CD14-positive monocyte (primary cell): ENCODE measurements at places on chromosomes 6 and 20. TPM values are rescaled to one million over a fixed set of nuclear protein-coding genes. Genes with fewer than 3 reads are reported as not detected.

DNA sequence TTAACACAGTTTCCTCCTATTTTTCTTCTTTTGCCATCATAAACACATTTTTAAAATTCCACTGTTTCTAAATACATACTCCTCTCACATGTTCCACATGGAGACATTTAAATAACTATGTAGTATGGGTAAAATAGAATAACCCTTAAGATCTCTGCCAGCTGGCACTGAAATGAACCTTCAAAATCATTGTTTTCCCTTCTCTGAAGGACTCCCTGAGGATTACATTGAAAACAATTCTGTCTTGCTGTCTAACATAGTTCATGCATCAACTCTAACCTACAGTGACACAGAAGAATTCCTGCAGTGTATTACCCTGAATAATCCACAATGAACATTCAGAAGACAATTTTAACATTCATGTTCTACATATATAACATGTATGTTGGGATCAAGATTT lies 1361.8 kb upstream of the CITED2 start:
- no peak for DNase-seq
- H3K4me3 ChIP-seq, result no peak overlapping the region
- H3K27ac ChIP-seq, result no peak overlapping the region

- H3K4me1 ChIP-seq, result peaks cover 12% of the 10 kb centered on the region
- H3K36me3 ChIP-seq, result no peaks in the 10 kb centered on the region
- H3K4me3 ChIP-seq, result no peak overlapping the region
- H3K27ac ChIP-seq, result no peak overlapping the region
Observed at GRCh38 chr6:167146135-167146534, 11.6 kb downstream of the GPR31 start.

DNA sequence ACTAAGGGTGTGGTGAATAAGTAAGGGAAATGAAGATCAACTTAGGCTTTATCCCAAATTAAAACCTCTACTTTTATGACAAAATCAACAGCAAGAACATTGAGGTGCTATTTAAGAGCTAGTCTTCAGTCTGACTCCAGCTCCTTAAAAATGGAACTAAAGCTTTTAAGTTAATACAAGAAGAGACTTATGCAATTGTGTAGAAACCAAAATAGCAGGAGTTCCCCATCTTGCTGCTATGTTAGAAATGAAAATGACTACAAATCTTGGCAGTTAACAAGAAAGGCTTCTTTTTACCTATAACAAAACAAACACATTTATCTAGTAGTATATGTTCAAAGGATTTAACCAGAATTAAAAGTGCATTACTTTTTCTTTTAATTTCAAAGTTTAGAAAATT lies 25.7 kb downstream of the HMGN3 start:
- H3K27me3 ChIP-seq, result no peaks in the 10 kb centered on the region
- H3K4me1 ChIP-seq, result peaks cover 6% of the 10 kb centered on the region
- peak overlapping the region; percentile 67 for H3K27ac ChIP-seq
- peak; percentile 28 for DNase-seq
- peaks cover 36% of the 10 kb centered on the region for H3K36me3 ChIP-seq

Gene RPS21
- 799 TPM for polyA plus RNA-seq

DNA sequence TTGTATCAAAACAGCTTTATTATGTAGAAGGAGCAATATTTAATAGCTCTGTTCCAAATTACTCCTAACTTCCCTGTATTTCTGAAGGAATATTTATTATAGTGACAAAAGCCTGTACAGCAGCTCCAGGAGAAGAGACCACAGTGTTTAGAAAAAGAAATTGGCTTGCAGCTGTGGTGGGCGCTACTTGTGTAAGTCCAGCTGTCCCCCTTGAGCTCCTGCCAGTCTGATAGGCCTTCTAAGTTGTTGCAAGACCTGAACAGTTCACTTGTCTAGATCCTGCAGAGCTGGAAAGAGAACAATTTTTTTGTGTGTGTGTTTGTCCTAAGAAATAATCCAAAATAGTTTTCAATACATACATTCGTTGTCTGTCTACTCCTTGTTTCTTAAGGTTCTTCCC lies 86.6 kb downstream of the JARID2 start:
- no peak for DNase-seq
- H3K4me3 ChIP-seq, result no peak overlapping the region
- H3K27ac ChIP-seq, result no peak overlapping the region
- H3K36me3 ChIP-seq, result peaks cover 11% of the 10 kb centered on the region

Gene RSPH9
- 0.52 TPM for polyA plus RNA-seq

DNA sequence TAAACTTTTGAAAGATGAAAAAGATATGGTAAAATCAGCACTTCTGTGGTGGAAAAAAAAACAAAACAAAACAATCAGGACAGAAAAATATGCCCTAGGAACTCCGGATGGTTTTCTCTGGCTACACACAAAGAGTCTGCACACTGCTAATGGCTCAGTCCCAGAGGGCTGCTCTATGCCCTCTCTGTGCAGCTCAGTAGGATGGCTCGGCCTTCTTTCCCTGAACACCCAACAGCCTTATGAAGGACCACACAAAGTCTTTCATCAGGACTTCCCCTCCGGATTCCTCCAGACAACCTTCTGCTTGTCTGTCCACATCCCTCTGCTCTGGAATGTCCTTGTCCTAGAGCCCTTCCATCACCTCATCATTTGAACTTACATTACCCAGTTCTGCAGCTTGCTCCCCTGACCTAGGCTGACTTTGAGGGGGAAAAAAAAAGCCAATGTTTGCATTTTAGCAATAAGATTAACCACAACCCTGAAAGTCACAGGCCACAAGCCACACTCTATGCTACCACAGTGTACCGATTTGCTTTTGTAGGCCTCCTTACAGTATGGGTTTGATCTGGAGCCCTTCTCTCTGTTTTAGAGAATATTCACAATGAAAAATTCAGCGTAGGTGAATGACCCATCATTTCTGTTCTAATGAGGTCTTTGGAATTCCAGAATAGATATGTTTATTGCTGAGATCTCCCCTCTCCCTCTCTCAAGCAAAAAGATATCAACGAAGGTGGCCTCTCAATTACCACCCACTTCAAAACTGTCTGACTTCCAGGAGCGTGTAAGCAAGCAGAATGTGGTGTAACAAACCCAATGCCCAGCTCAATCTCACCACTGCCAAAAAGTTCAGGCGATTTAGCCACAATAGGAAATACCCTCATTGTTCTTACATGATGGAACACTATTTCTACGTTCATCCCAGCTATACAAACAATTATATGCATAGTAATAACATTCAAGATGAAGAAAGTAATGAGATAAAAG lies 164.0 kb downstream of the GMDS start:
- no peak overlapping the region for H3K27ac ChIP-seq
- H3K36me3 ChIP-seq, result no peaks in the 10 kb centered on the region
- no peaks in the 10 kb centered on the region for H3K4me1 ChIP-seq
- no peak for DNase-seq
- H3K27me3 ChIP-seq, result no peaks in the 10 kb centered on the region

GRCh38 chr20:208942-209566 lies 18.0 kb upstream of the DEFB129 start:
- no peaks in the 10 kb centered on the region for H3K4me1 ChIP-seq
- H3K27ac ChIP-seq, result no peak overlapping the region
- H3K36me3 ChIP-seq, result no peaks in the 10 kb centered on the region
- peak; percentile 56 for DNase-seq
- H3K27me3 ChIP-seq, result no peaks in the 10 kb centered on the region
- no peak overlapping the region for H3K4me3 ChIP-seq

Gene ARMC12
- polyA plus RNA-seq, result not detected

- no peak for DNase-seq
- H3K4me3 ChIP-seq, result no peak overlapping the region
- H3K36me3 ChIP-seq, result no peaks in the 10 kb centered on the region
- no peak overlapping the region for H3K27ac ChIP-seq
Observed at GRCh38 chr6:128570680-128571063, 50.3 kb upstream of the PTPRK start.

- no peak overlapping the region for H3K27ac ChIP-seq
- no peaks in the 10 kb centered on the region for H3K27me3 ChIP-seq
- no peak for DNase-seq
- no peaks in the 10 kb centered on the region for H3K4me1 ChIP-seq
Observed at GRCh38 chr20:20549267-20549612, 163.2 kb downstream of the RALGAPA2 start.

Gene ERVFRD-1
- not detected in 2 replicates for polyA plus RNA-seq

DNA sequence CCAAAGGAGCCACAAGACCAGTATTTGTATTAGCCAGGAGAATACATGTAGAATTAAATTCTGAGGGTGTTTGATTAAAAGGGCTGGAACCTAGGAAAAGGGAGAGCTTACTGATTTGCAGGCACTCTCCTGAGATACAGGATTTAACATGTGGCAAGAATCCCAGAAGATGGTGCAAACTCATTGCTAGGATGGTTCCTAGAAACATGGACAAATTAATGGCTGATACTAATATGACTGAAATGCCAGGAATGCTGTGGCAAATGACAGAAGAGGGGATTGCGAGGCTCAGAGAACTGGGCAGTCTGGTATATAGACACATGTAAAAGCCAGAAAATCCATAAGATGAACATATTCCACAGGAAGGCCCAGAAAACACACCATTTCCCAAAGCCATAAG lies 118.1 kb downstream of the RWDD2A start:
- no peaks in the 10 kb centered on the region for H3K36me3 ChIP-seq
- H3K27ac ChIP-seq, result no peak overlapping the region
- H3K4me1 ChIP-seq, result no peaks in the 10 kb centered on the region
- H3K4me3 ChIP-seq, result no peak overlapping the region
- H3K27me3 ChIP-seq, result no peaks in the 10 kb centered on the region

- H3K4me3 ChIP-seq, result no peak overlapping the region
- DNase-seq, result no peak
- no peak overlapping the region for H3K27ac ChIP-seq
- no peaks in the 10 kb centered on the region for H3K4me1 ChIP-seq
- no peaks in the 10 kb centered on the region for H3K27me3 ChIP-seq
Observed at GRCh38 chr6:106037060-106037459, 49.1 kb upstream of the PRDM1 start.

- no peak overlapping the region for H3K27ac ChIP-seq
- H3K36me3 ChIP-seq, result no peaks in the 10 kb centered on the region
- DNase-seq, result no peak
- H3K27me3 ChIP-seq, result no peaks in the 10 kb centered on the region
- H3K4me1 ChIP-seq, result no peaks in the 10 kb centered on the region
Observed at GRCh38 chr6:56787209-56787608, 144.5 kb upstream of the DST start.

- no peak for DNase-seq
- no peak overlapping the region for H3K4me3 ChIP-seq
- peaks cover 64% of the 10 kb centered on the region for H3K36me3 ChIP-seq
- peak overlapping the region; percentile 36 for H3K27ac ChIP-seq
- H3K27me3 ChIP-seq, result no peaks in the 10 kb centered on the region
- H3K4me1 ChIP-seq, result peaks cover 17% of the 10 kb centered on the region
Observed at GRCh38 chr20:17616480-17617211, 46.8 kb downstream of the DSTN start.

Gene IL17F
- polyA plus RNA-seq, result not detected in 2 replicates

GRCh38 chr6:77425671-77426070 lies 37.6 kb downstream of the HTR1B start:
- no peaks in the 10 kb centered on the region for H3K4me1 ChIP-seq
- H3K36me3 ChIP-seq, result no peaks in the 10 kb centered on the region
- DNase-seq, result no peak
- H3K4me3 ChIP-seq, result no peak overlapping the region
- no peaks in the 10 kb centered on the region for H3K27me3 ChIP-seq

Gene CPNE5
- polyA plus RNA-seq, result 0.85 and 1.3 TPM in 2 replicates

DNA sequence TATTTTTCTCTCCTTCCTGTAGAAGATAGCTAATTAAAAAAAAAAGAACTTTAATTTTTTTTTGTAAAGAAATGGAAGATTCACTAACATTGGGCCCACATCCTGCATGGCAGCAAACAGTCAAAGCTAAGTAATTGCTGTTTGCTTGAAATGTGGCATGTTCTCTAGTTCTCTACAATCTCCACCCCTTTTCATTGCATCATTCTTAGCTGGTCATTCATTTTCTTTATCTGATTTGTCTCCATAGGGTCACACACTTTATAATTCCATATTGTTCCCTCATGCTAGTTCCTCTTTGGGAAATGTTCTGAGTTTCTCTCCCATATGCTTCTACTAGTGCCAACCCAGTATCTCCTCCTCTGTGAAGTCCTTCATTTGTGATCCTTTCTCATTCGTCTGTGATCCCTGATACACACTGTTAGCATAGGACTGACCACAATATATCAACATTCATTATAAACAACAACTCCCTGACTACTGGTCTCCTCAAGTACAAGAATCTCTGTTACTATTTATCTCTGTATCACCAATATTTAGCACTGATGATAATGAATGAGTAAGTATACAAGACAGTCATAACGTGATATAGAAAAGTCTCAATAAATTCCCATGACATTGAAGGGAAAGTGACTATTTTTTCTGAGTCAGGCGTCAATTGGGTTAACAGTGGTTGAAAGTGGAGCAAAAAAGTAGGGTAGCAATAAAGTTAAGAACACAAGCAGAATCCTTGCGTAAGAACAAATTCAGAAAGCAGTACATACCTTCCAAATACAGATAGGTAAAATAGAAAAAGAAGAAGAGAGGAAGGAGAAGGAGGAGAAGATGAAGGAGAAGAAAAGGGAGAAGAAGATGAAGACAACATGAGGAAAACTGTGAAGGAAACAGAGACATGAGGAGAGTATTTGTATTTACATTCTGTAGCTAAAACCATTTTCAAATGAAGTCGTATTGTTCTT lies 33.2 kb upstream of the MYB start:
- DNase-seq, result no peak
- no peaks in the 10 kb centered on the region for H3K27me3 ChIP-seq
- H3K36me3 ChIP-seq, result no peaks in the 10 kb centered on the region
- H3K27ac ChIP-seq, result no peak overlapping the region
- H3K4me3 ChIP-seq, result no peak overlapping the region

- no peak overlapping the region for H3K27ac ChIP-seq
- H3K4me3 ChIP-seq, result no peak overlapping the region
- H3K27me3 ChIP-seq, result no peaks in the 10 kb centered on the region
- H3K4me1 ChIP-seq, result no peaks in the 10 kb centered on the region
Observed at GRCh38 chr6:131758920-131759319, 48.1 kb upstream of the CTAGE9 start.

Gene ZSCAN23
- not detected in 2 replicates for polyA plus RNA-seq

Gene OLIG3
- not detected for polyA plus RNA-seq

Gene C6orf141
- not detected for polyA plus RNA-seq

- H3K27me3 ChIP-seq, result no peaks in the 10 kb centered on the region
- H3K4me3 ChIP-seq, result peak overlapping the region; percentile 33
- DNase-seq, result no peak
- peak overlapping the region; percentile 93 for H3K27ac ChIP-seq
- peaks cover 99% of the 10 kb centered on the region for H3K4me1 ChIP-seq
Observed at GRCh38 chr20:32059189-32059588, 7.1 kb downstream of the HCK start.

Gene PRDM1
- polyA plus RNA-seq, result 1.8 TPM
